ENCODE measurements at places on chromosomes 3 and 15.

- DNase-seq = no peak
These were observed 741.6 kb upstream of the CBLB start for GRCh38 chr3:106610362-106610959.

DNA sequence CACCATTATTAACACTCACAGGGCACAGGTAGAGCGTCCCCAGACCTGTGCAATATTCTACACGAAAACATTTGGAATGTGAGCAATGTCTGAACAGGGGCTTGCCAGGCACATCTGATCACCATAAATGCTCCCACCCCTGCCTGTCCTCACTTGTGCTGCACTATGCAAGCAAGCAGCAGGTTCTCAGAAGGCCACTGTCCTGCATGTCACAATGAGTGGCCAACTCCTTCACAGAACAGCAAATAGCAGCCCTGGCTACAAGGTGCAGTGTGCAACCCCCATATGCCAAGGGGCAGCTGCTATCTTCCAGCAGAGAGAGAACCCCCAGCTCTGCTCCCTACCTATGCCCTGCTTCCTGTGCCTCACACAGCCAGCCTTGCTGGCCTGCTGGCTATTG is 32.6 kb downstream of the SEC22C start:
- no peak for DNase-seq

GRCh38 chr3:13556917-13557316 is 8.0 kb downstream of the FBLN2 start:
- DNase-seq = no peak

- DNase-seq = no peak
These were observed 137.9 kb downstream of the SNRPN start for GRCh38 chr15:25092661-25093060.
